ENCODE measurements at places on chromosomes 6 and 20. TPM values are rescaled to one million over a fixed set of nuclear protein-coding genes. Genes with fewer than 3 reads are reported as not detected.

Gene RAET1E
- total RNA-seq, result not detected

Gene SNX21
- total RNA-seq, result 17.1 TPM

Gene DPPA5
- not detected for total RNA-seq

GRCh38 chr6:37954791-37955190, 135.3 kb downstream of the ZFAND3 start:
- no peak for DNase-seq

GRCh38 chr20:53581444-53582250, 12.0 kb downstream of the ZNF217 start:
- DNase-seq, result no peak

DNA sequence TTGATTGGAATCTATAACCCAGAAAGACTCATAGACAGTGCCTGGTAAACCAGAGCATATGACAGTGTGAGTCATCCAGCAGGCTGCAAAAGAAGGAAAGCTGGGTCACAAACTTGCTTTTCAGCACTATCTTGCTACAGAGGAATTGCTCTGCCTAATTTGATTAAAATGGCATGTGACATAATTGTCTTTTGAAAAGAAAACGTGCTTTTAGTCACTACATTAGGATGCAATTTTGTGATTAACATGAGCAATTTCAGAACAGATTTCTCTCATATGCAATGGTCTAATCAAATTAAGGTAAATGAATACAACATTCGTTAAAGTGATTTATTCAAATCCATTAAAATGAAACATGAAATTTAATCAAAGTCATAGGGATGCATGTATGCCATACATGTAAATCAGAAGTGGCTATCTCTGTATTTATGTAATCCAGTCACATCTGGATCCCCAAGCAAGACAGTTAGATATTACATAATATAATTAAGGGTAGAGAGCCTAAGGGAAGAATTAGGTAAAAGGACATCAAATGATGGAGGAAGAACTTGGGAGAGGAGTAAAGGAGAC, 400.0 kb upstream of the HTR1E start:
- DNase-seq, result no peak

GRCh38 chr6:30169658-30170614, 6.6 kb downstream of the TRIM15 start:
- DNase-seq, result peak; percentile 44

GRCh38 chr20:38001981-38002380, 31.3 kb downstream of the TTI1 start:
- DNase-seq, result no peak

GRCh38 chr6:26576407-26576843, 20.3 kb upstream of the ABT1 start:
- no peak for DNase-seq

GRCh38 chr20:61749406-61750075, 316.1 kb downstream of the TAF4 start:
- DNase-seq, result no peak

DNA sequence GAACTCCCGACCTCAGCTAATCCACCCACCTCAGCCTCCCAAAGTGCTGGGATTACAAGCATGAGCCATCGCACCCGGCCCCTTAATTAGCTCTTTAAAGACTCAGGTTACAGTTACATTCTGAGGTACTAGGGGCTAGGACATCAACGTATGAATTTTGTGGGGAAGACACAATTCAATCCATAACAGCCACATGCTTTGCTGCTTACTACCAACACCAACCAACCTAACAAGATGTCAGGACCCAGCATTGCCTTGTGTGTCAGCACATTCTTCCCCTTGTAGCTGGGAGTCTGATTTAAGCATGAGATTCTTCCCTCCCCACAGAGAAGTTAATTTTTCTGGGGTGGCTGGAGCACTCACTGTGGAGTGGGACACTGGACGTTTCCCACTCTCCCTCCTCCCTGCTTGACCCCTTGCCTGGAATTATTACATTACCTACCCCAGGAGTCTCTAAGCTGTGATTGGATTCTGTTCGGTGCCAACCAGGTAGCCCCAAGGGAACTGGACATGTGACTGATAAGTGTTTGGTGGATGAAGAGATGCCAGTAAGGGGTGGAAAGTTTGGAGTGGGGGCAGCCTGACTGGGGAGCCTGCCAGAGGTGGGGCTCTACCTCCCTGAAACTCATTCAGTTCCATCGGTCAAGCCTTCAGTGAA, 5.6 kb upstream of the PXMP4 start:
- DNase-seq, result no peak

DNA sequence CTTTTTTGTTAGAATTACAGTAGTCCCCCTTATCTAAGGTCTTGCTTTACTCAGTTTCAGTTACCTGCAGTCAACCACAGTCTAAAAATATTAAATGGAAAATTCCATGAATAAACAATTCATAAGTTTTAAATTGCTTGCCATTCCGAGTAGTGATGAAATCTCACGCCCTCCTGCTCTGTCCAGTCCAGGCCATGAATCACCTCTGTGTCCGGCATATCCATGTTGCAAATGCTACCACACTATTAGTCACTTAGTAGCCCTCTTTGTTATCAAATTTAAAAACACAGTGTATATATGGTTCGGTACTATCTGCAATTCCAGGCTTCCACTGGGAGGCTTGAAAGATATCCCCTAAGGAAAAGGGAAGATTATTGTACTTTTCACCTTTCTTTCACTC, 164.6 kb upstream of the FAM83B start:
- DNase-seq, result peak; percentile 22

GRCh38 chr6:69155467-69155866, 520.4 kb downstream of the ADGRB3 start:
- DNase-seq, result no peak

DNA sequence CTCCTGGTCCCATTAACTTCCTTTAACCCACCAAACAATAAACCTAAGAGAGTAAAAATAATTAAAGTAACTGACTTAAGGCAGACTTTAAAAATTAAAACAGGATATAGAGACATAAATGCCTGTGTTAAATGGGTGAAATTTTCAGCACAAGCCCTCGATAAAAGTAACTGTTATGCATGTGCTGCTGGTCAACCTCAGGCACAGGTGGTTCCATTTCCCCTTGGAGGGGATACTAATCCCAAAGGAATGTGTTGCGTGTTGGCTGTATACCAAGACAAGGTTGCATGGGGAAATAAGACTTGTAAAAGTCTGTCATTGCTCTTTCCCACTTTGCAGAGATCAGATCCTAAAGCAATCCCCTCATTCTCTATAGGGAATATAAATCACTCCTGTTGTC, 25.8 kb downstream of the HLA-A start:
- peak; percentile 64 for DNase-seq

DNA sequence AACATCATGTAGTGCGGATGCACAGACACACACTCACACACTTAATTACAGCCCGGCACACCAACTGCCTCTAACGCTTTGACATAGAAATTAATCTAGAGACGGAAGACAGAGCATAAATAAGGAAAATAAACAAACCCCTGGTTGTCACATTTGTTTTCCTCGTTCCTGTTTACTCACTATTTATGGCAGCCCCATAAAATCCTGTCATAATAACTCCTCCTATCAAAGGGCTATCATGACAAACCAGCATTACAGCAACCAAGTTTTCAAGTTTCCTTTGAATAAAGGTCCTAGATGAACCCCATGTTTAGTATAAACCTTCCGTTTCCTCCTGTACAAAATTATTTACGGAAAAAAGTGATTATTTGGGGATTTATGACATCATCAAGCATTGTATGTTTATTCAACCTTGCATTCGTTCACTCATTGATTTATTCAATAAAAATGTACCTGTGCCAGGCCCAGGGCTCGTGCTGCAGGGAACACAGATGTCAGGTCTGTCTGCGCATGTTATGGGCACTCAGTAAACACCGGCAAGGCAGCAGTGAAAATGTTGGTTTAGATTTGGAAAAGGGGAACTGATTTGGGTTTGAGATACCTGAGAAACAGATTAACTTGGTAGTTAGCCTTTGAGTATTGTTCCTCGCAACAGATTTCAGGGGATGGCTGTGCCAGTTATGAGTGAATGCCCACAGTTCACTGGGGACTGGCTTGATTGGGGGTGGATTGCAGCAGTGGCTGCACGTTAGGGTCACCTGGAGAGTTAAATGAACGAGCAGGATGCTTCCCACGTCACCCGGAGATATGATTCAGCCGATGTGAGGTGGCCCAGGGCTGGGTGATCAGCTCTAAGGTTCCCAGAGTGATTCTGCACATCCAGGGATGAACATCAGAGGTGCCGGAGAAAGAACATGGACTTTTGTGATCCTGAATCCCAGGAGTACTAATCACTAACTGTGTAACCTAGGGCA, 295.3 kb upstream of the FOXQ1 start:
- DNase-seq, result no peak

DNA sequence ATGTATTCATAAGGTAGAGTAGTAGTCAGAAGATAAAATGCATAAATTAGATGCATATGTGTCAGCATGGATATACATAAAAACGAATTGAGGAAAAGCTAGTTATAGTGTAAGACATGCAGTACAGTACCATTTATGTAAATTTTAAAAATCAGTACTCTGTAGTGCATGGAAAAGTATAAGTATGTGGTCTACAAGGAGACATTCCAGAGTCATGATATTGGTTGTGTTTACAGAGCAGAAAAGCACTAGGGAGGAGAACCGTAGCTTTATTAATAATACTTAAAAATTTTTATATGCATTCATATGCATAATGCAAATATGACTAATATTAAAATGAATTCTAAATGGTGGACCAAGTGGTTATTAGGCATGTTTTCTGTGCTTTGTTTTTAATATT, 220.0 kb downstream of the ZFAND3 start:
- DNase-seq, result no peak

DNA sequence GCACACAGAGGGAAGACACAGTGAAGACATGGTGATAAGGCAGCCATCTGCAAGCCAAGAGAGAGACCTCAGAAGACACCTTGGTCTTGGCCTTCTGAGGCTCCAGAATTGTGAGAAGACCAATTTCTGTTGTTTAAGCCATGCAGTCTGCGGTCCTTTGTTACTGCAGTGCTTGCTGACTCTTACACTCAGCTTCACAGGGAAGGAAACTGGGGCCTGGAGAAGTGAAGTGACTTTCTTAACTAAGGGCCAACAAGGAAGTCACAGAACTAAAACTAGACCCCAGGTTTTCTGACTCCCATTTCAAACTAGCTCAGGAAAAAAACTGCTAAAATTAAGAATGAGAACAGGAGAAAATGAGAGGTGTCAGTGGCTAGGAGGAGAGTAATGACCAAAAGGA, 74.3 kb downstream of the TNFRSF21 start:
- no peak for DNase-seq

DNA sequence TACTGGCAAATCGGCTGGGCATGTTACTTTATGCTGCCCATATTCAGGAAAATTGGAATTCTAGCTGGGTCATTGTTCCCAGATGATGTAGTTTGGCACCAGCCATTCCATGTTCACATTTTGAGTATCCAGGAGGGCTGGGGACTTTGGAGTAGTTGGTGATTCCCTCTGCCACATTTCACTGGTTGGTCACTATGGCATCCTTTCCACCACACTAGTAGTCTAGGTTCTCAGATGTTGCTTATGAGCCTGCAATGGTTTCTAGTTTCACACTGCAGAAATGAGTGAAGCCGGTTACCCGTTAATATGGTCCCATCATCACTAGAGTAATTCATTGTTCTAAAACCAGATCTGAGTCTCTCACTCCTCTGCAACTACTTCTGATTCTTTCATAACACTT, 4.6 kb downstream of the PTPN1 start:
- DNase-seq, result no peak
